NCI-H226 (cell line): ENCODE measurements at places on chromosomes 5 and 9.

DNA sequence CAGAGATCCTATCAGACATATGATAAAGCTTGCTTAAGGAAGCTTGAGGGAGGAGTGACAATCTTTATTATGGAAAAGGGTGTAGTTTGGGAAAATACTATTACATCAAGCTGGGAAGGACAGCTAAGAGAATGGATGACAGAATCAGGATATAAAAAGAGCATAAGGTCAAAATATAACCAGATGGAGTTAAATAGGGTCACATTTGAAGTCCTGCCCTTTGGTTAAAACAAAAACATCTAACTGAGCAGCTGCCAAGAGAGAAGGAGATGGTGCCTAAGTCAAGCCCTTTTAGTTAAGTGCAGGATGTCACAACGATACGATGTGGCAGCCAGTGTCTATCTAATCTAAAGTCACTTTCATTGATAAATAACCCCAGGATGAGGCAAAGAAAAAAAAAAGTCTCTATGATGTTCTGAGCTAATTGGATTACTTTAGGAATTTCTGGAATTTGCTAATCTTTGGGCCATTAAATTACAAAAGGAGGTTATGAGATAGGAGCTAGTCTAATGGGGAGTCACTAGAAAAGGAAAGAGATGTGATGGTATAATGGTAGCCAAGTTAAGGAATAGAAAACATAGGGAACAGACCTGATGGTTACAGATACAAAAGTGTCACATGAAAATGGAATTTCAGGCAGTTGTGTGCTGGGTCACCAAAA lies 365.2 kb downstream of the PDE4D start:
- no peak for DNase-seq

DNA sequence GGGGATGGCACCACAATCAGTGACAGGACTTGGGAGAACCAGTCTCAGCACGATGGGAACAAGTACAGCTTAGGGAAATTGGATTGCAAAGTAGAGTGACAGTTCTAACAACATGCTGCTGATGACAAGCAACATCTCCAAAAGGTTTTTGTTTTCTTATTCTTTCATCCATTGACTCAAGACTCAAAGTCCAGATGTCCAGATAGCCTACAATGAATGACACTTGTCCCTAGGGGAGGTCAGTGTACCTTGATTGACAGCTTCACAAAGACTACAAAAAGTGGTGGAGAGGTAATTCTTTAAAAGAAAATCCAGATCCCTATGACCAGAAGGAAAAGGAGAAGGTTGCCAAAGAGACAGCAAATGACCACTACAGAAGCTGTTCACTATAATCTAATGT lies 323.9 kb downstream of the TMEM232 start:
- DNase-seq = no peak

- DNase-seq = no peak
Measured at GRCh38 chr5:169602535-169602934, 19.0 kb downstream of the SPDL1 start.

DNA sequence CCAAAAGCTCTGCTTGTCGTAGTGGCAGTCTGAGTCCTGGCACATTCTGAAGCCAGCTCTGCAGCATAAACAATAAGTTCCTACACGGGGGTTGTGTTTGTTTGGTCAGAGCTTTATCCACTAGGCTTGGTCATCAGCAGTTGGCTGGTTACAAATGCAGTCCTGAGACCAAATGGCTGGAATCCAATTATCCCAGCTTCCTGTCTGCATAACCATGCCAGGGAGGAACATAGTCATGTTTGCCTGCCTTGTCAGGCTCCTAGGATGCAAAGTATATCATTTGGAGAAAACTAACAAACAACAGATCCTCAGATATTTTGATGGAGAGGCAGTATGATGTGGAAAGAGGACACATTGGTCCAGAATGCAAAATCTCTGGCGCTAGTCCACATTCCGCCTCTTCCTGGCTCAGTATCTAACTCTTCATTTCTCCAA lies 85.8 kb downstream of the FBXO38 start:
- no peak for DNase-seq
